ENCODE measurements at places on chromosomes 4 and X. TPM values are rescaled to one million over a fixed set of nuclear protein-coding genes. Genes with fewer than 3 reads are reported as not detected.

FUNDC1 gene
- total RNA-seq: 15.5 TPM

DNA sequence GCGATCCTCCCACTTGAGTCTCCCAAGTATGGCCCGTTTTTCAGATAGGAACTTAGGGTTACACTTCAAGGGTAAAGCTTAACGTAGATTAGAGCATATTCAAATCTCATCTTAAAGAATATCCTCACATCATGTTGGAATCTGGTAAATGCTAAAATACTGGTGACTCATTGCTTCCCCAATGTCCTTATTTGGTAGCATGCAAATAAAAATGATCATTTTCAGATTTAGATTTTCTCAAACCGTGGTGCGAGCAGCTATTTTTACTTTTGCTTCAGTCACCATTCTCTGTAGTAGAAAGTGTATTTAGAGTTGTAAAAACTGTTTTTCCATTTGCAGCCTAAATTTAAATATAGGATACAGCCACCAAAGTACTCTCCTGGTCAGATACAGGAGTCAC lies 101.5 kb upstream of the MAML3 start:
- DNase-seq: no peak

ZIC3 gene
- total RNA-seq: not detected

DNA sequence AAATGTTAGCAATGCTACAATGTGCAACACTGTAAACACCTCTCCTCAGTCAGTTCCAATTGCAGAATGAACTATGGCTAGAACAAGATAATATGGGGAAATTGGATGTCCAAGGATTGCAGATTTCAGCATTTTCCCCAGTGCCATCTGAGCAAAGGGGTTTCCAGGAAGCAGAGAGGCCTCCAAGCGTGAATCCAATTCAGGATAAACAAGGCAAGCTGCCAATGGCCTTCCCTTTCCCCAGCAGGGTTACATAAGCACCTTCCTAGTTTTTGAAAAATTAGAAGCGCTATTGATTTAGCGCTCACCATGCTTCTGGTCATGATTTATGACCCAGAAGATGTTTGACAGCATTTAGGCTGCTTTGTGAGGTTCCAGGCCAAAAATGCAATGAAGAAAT lies 223.0 kb upstream of the GATB start:
- DNase-seq: no peak

DNA sequence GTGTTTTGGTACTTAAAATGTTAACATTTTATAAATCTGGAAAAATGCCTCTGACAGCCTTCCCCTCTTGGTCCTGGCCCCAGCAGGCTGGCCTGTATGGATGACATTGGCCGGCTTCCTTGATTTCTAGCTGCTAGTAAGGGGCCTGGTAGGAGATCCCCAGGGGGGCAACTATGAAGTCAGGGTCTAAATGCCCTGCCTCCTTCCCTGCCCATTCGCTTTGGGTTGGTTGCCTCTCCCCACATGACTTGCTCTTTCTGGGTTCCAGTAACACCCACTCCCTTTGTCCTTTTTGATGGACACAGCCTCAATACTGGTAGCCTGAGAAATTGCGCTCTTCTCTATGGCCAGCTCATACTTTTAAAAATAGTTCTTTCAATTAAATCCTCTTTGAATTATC lies 78.0 kb upstream of the MAD2L1 start:
- no peak for DNase-seq

DNA sequence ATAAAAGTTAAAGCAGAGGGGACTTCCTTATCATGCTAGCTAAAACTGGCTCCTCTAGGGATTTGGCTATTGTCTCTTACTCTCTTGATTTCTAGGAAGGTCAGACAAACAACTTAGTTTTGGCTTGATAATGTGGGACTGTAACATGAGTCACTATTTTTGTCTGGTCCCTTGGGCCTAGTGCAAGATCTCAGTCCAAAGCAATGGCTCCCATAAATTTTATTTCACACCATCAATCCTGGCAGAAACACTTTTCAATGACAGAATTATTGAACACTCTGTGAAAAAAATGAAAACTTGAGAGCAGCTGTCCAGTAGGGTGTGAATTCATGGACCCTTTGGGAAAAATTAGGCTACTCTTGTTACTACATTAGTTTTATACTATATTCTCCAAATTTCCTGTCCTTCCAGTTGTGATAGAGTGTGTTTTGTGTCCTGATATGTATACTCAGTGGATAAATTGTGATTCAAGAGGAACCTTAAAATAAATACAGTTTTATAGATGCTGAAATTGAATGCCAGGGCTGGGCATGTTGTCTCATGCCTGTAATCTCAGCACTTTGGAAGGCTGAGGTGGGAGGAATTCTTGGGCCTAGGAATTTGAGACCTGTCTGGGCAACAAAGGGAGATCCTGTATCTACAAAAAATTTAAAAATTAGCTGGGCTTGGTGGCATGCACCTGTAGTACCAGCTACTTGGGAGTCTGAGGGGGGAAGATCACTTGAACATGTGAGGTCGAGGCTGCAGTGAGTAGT lies 10.8 kb upstream of the SNCA start:
- no peak for DNase-seq

DNA sequence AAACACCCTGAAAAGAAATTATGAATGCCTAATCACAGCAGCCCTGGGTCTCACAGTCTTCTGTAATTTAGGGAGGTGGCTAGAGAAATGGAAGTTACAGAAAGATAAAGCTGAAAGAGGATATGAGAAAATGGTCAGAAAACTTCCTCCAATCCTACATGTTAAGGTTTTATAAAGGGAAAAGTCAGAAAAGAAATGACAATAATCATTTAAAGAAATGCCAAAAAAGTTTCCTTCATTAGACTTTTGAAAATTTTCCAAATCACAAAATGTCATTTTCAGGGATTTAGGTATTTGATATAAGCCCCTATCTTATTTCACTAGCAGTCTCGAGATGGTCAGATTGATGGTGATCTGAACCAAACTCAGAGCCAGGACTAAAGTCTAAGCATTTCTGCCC lies 276.2 kb downstream of the CHIC1 start:
- DNase-seq: no peak

LSM6 gene
- 41.1 TPM for total RNA-seq

GNRHR gene
- not detected for total RNA-seq

DNA sequence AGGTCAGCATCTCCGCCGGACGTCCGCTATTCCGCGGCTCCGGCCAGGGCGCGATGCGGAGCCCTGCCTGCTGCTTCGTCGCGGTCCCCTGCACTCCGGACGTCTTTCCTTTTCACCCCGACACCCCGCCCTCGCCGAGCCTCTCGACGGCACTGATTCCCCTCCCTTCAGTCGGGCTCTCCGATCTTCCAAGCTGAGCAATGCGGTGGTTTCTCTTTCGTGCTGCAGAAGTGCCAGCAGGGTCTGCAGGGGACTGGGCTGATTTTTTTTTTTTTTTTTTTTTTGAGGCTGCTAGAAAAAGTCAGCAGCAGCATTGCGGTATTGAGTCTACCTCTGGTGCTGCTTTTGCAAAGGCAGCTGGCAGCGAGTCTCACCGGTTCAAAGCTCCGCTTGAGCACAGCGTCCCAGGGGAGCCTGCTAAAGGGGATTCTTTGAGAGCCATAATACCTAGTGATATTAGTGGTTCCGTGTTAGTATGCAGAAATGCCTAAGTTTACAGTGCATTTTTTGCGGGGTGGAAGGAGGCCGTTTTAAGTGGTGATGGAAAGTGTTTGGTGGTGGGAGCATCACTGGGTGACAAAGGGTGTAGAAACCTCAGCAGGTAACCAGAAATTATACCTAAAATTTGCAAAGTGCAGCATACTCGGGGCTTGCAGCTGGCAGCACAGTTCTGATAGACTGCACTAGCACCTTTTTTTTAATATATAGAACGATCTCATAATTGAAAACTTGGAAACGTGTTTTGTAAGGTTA lies 969 bp downstream of the STIM2 start:
- DNase-seq: peak; percentile 76

- no peak for DNase-seq
These were observed 34.6 kb downstream of the CPLX1 start for GRCh38 chr4:791252-791897.

DNA sequence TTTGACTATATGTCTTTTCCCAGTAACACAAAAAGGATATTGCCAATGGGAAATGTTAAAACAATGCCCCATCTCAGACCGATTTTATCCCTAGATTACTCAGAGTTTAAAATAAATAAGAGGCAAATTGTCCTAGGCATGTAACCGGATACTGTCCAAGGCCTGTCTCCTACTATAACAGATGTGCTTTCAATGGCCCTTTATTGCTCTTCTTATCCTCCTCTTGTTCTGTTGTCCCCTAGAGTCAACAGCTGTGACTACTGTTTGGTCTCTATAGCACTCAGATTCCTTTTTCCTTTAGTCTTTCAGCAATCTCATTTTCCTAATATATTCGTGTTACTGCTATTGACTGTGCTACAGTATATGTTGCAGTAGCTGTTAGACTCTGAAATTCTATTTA lies 66.8 kb upstream of the PLS3 start:
- DNase-seq: no peak

GAB3 gene
- total RNA-seq: 0.19 TPM

DNA sequence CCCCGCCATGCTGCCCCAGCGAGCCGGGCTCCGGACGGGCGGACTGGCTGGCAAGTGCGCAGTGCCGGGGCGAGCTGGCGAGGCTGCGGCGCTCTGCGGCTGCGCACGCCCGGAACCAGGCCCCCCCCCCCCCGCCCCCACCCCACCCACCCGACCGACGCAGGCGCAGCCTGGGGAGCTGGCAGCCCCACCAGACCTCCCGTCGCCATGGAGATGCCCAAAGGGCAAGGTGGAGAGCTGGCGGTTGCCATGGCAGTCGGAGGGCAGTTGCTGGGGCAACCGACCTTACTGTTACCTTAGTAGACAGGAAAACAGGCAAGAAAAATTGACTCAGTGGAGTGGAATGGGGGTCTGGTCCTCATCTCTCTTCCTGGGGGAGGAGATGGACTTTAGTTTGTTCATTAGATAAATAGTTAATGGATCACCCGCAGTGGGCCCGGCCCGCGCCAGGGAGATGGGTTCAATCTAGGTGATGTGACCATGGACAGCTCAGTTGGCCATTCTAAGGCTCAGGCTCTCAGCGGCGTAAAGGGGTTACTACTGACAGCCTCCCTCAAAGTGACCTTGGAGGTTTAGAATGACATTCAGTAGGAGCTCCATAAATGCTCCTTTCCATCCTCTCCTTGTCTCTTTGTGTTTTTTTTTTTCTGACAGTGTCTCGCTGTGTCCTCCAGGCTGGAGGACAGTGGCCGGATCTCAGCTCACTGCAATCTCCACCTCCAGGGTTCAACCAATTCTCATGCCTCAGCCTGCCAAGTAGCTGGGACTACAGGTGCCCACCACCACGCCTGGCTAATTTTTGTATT lies at the start of gene PCSK1N:
PCSK1N (minus strand) TSS at position 87 of the 806 bp plus-strand sequence; CDS start at position 9, 78 bp downstream.
- DNase-seq: no peak

GRCh38 chr4:3387154-3387942 lies 54.4 kb upstream of the HGFAC start:
- no peak for DNase-seq

DNA sequence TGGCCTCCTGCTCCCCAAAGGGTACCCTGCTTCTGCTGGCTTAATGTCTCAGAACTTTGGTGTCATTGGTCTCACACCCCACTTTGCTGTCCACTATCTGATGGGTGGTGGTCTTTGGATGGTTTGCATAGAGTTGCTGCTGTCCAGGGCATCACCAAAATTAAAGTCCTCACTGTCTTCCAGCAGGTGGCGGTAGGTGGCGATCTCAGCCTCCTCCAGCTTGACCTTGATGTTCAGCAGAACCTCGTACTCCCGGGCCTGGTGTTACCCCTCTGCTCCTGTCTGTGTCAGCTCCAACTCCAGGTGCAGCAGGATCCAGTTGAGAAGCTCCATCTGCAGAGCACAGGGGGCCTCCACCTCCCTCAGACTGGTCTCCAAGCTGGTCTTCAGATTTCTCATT lies 1169.5 kb upstream of the PABPC4L start:
- DNase-seq: no peak

GRCh38 chrX:118593407-118593806 lies 97.8 kb downstream of the DOCK11 start:
- DNase-seq: no peak

GRCh38 chrX:39982948-39983347 lies 114.8 kb downstream of the BCOR start:
- no peak for DNase-seq
